Adipocyte (in vitro differentiated cells): ENCODE measurements at places on chromosomes 1 and 21.
A peak's percentile ranks its signal among the peaks of the same experiment; 100 is the strongest.

- DNase-seq, result peak; percentile 43
Measured at GRCh38 chr21:35162831-35163230, 113.7 kb upstream of the RUNX1 start.

DNA sequence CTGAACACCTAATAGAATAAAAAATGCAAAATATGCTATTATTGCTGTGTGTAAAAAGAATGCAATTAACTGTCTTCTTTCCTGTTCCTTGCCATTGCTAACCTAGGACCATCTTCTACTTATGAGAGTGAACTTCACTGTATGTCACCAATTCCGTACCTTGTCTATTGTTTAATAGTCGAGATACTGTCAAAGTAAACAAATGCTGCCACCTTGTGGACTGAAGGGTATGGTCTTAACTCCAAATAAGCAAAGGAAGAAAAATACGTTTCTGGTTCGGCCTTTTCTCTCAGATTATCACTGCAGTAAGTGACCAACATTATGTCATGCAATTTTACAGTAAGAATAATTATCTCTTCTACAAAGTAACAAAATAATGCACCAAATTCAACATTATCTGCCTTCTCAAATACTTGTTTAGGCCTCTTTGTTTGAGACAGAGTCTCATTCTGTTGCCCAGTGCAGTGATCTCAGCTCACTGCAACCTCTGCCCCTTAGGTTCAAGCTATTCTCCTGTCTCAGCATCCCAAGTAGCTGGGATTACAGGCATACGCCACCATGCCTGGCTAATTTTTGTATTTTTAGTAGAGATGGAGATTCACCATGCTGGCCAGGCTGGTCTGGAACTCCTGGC, 133.4 kb downstream of the COP1 start:
- peak; percentile 87 for DNase-seq

DNA sequence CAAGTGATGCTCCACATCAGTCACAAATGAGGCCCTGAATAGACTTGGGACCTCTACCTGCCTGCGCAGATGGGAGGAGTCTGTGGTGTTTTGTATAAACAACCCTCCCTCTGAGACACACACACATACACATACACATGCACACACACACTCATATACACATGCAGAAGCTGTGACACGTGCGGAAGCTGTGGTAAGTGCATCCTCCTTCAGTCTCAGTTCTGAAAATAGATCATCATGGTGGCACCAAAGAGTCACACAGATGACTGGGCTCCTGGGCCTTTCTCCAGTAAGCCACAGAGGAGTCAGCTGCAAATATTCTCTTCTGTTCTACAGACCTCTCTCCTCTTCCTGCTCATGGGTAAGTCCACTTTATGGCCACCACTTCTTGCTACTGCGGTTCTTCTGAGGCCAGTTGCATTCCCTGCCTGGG, at the start of gene LY9:
LY9 (plus strand) TSS at position 224 of the 433 bp plus-strand sequence; CDS start at position 238, 14 bp downstream.
- DNase-seq, result no peak

DNA sequence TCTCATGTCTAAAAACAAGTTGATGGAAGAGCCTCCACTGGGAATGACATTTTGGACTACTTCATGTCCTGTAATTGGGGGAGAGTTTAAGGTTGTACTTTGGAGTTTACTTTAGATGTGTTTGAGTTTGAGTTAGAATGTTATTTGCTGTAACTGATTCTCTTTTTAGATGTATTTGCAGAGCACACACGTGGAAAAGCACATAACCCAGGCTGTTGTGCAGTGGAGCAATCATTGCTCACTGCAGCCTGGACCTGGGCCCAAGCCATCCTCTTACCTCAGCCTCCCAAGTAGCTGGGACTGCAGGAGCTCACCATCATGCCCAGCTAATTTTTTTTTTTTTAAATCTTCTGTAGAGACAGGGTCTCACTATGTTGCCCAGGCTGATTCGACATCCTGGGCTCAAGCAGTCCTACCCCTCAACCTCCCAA, 36.7 kb upstream of the SH3D21 start:
- DNase-seq, result no peak

DNA sequence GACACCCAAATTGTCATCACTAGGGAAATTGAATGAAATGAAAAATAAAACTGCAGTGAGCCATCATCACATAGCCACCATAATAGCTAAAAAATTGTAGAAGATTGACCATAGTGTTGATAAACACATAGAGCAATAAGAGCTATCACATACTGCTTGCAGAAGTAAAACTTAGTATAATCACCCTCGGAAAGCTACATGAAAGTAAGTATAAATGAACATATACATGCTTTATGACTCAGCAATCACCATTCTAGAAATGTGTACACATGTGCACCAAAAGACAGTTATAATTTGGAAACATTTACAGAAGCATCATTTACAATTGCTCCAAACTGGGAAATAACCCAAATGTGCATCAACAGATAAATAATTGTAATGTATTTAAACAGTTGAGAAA, 153.1 kb upstream of the LRRC7 start:
- no peak for DNase-seq

DNA sequence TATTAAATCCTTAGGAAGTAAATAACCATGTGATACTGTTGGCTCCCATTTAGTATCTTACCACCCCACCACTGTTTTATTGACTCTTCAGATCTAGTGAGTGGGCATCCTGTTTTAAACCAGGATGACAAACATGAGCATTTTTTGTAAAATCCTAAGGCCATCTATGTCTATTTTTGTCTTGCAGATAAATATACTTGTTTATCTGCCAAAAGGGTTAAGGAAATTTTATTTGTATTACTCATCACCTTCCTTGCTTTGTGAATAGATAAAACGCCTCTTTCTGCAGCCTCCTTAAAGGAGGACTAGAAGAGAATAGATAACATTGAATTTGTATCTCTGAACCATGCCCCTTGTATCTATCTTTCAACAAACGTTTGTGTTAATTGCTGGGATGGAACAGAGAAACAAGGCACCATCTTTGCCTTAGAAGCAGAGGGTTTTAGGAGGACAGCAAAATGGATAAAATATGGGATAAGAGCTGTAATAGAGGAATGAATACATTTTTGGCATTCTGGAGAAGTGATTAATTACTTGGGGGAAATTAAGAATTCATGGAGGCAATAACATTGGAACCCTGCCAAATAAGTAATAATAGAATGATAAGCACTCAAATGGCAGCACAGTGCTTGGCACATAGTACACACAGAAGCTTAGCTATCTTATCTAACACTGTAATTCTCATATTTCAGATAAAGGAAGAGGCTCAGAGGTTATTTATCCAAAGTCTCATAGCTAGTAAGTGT, 14.7 kb downstream of the YTHDF2 start:
- DNase-seq, result peak; percentile 30

GRCh38 chr1:167332503-167332902, 111.8 kb downstream of the POU2F1 start:
- peak; percentile 51 for DNase-seq

DNA sequence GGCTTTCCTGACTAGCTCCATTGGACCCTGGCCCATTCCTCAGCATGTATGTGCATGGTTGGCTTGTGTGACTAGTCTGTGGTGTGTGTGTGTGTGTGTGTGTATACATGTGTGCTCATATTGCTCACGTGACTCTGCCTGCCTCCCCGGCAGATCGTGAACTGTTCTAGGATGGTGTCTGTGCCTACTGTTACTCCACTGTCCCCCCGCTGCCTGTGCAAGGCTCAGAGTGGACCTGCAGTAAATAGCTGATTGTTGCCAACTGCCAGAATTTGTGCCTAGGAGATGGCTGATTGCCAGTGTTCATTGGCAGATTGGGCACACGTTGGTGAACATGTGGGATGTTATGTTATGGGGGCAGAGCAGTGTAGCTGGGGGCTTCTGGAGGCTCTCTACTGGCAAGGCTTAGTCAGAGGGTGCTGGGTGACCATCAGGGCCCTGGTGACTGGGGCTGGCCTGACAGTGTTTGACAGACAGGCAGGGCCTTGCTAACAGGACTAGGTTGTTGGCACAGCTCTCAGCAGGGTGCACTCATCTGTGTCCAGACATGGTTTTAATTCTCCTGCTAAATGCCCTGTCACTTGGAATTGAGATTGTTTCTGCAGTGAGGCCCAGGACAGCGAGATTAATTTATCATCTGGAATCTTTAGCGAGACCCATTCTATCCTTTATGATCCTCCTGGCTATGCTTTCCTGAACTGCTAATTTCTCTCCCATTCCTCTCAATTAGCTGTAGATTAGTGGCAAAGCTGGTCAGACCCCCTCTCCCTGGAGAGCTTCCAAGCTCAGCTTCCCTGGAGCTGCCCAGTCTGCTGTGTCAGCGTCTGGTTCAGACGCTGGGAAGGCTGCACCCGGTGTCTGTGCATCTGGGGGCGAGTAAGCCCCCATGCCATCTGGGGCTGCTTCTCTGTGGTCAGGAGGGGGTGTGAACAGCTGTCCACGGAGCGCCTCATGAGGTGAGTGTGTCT, 20.8 kb downstream of the SLC6A17 start:
- DNase-seq, result peak; percentile 40

- DNase-seq, result no peak
Measured at GRCh38 chr1:6243053-6243834, 735 bp upstream of the HES3 start.

DNA sequence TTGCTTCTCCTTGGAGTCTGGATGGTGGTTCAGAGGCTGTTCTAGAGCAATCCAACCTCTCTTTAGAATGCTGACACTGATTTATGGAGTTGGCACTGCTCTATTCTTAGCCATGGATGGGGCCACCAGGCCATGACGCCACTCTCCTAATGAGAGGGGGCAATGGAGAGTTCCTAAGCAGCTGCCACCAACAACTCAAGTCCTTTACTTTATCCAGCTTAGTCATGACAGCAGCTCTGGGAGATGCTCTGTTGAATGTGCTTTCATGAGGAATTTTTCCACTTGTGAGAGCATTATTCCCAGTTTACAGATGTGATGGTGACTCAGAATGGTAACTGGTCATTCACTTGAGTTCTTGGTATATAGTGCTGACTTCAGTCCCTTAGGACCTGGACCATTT, 366.3 kb downstream of the HHAT start:
- no peak for DNase-seq

GRCh38 chr1:231232870-231233734, 7.9 kb upstream of the GNPAT start:
- DNase-seq, result no peak

DNA sequence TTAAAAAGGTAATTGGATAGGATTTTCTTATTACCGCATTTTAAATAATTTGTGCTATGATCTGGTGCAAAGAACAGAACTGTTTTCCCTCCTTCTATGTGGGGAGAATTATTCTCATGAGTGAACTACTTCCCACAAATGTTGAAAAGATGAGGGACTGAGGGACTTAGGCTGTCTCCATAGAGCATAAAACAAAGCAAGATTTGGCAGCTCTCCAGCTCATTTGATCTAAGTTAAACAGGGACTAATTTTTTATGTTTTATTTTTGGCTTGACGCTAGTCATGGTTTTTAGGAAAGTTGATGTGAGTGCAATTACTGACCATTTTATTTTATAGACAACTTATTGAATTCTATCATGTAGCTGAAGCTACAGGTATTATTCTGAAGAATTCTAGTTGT, 362.3 kb downstream of the HLX start:
- DNase-seq, result peak; percentile 12

GRCh38 chr1:160260406-160261382, 1.7 kb downstream of the DCAF8 start:
- DNase-seq, result peak; percentile 87

DNA sequence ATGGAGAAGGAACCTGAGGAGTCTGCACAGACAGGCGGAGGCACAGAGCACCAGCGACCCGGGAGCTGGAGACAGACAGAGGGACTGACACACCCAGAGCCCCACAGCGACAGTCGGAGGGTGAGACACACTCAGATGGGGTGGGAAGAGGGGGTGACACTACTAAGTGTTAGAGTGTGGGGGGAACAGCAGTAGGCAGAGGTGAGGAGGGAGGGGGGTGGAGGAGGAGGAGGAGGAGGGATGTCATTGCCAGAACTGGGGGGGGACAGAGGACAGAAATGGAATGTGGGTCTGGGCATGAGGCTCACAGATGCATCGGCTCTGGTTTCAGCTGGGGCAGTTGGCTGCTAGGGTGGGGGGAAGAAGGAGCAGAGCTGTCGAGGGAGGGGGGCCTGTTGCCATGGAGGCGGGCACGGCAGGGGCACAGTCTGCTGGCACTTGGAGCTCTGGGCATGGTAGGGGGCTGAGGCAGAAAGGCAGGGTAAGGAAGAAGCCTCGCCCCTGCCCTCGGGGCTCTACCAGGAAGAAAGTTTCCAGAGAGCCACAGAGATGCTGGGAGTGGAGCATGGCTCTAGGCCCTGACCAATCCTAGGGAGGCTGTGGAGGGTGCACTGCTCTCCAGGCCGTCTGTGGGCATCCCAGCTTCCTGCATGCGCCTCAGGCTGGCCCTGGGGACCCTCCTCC, 37.3 kb downstream of the AHDC1 start:
- no peak for DNase-seq

GRCh38 chr21:34367320-34367935, 3.6 kb downstream of the KCNE2 start:
- peak; percentile 99 for DNase-seq

- DNase-seq, result peak; percentile 48
Measured at GRCh38 chr1:205774198-205775014, 876 bp downstream of the RAB29 start.

- DNase-seq, result peak; percentile 72
Measured at GRCh38 chr1:230067871-230068620, 1.0 kb downstream of the GALNT2 start.

DNA sequence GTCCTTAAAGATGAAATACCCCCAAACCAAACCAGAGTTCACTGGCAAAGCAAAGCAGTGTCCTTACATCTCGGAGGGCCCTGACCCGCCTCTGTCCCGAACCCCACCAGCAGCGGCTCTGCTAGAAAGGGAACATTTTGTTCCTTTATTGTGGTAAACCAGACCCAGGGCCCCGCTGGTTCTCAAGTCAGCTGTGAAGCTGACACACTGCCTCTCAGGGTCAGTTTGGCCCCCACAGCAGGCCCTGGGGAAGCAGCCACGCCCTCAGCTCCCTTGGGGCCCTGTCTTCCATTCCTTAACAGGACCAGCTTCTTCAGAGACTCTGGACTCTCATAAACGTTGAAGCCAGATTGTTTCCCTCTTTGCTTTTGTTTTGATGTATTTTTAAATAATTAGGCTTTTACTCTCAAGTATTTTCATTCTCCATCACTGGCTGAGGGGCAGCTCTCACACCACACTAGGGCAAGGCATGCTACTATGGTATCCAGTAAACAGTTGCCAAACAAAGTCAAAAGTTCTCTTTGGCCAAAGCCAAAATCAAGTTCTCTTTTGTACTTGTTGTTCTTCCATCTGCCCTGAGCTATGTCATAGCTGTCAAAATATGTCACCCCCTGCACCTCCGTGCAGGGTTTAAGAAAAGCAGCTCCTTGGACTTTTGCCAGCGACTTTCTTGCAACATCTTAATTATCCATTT, 61.1 kb upstream of the ANGPTL1 start:
- DNase-seq, result peak; percentile 97

- DNase-seq, result peak; percentile 60
Measured at GRCh38 chr1:206608108-206608698, 4.1 kb downstream of the EIF2D start.

GRCh38 chr1:167428395-167428794, 89.9 kb downstream of the CD247 start:
- no peak for DNase-seq

DNA sequence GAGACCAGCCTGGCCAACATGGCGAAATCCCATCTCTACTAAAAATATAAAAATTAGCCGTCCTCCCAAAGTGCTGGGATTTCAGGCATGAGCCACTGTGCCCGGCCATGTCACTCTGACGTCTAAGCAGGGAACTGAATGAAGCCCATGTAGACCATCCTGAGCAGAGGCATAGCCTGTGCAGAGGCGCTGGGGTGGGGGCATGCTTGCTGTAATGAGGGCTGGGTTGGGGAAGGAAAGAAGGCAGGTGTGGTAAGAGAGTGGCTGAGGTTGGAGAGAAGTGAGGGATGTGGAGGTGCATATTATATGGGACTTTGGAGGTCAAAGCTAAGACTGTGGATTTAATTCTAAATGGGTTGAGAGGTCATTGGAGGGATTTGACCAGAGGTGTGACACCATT, 47.1 kb upstream of the SCMH1 start:
- DNase-seq, result no peak

GRCh38 chr1:30777060-30777903, 19.7 kb upstream of the LAPTM5 start:
- no peak for DNase-seq
